Activated T-cell treated with anti-CD3 and anti-CD28 coated beads, Interleukin-2, amount 50 U/mL, for 72 hours (primary cell): ENCODE measurements at places on chromosomes 7 and 10.

DNA sequence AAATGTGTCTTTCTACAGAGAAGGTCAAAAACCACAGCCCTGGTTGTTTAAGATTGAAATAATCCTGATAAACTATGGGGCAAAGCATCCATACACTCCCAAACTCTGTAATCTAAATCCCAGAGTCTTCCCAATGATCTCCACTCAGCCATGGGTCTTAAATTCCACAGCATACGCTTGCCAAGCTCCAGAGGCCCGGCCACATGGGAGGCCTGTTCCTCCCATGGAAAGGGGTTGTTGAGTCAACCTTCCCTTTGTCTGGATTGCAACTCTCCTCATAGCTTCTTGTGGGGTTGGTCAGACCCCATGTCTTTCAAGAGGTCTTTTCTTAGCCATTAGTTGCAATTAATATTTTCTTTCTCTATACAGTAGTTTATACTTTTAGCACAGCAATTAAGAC is 718 bp upstream of the STEAP4 start:
- DNase-seq: no peak

- DNase-seq: no peak
Measured at GRCh38 chr7:28700096-28700495, 258.0 kb downstream of the TRIL start.

GRCh38 chr10:116708391-116708821 is 34.0 kb downstream of the HSPA12A start:
- no peak for DNase-seq

- DNase-seq: no peak
Measured at GRCh38 chr10:34125702-34126101, 689.4 kb downstream of the PARD3 start.

DNA sequence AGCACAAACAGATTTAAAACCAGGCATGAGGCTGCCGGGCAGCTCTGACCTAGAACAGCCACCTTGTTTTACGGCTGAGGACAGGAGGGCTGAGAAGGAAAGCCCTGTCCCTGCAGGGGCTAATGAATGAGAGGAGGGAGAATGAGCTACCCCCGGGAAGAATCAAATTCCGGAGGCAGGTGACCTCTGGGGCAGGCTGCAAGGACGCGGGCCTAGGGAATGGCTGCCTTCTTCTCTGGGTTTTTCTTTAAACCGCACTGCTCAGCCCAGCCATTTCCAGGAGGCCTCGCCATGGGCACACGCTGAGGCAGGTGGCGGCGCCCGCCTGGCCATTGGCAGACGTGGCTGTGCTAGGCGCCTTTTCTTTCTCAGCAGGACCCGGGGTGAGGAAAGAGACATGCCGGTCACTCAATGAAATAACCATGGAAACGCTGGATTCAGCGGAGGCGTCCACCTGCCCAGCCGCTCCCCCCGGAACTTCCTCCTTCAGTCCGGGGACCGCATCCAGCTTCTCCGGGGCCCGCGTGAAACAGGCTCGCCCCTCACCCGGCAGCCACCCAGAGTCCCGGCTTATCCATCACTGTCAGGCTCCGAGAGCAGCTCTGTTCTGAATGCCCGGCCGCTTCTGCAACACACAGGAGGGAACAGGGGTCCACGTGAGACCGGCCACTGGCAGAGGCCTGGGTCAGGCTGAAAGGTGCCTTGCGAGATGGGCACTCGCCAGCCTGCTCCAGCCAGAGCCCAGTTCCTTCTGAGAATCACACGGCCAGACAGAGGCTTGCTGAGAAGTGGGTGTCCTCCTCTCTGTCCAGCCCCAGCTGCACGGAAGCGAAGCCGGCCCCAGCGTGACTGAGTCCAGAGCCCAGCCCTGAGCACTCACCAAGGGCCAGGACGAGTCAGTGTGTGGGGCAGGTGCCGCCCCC is 82.1 kb downstream of the PDGFA start:
- DNase-seq: no peak

- no peak for DNase-seq
Measured at GRCh38 chr7:50687096-50687495, 95.6 kb downstream of the GRB10 start.

- DNase-seq: no peak
Measured at GRCh38 chr10:21196822-21197395, 299.8 kb upstream of the NEBL start.

GRCh38 chr10:124972637-124973036 is 30.7 kb downstream of the ZRANB1 start:
- no peak for DNase-seq

GRCh38 chr10:921471-922414 is 9.8 kb downstream of the LARP4B start:
- DNase-seq: no peak

GRCh38 chr7:96244992-96245292 is 77.0 kb downstream of the SLC25A13 start:
- DNase-seq: no peak

DNA sequence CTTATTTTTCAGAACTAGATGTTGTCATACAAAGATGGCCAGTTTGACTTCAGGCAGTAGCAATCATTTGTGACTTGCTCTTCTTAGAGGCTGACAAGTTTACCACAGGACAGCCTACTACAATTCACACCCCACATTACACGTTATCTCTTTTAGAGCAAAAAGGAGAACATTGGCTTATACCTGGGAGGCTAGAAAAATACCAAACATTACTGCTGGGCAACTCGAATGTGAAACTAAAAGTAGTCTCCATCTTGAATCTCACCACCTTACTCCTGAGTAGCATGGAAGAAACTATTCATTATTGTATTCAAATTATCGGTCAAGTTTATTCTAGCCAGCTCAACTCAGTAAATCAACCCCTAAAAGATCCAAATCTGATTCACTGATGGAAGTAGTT is 90.7 kb upstream of the TMEM26 start:
- DNase-seq: no peak

DNA sequence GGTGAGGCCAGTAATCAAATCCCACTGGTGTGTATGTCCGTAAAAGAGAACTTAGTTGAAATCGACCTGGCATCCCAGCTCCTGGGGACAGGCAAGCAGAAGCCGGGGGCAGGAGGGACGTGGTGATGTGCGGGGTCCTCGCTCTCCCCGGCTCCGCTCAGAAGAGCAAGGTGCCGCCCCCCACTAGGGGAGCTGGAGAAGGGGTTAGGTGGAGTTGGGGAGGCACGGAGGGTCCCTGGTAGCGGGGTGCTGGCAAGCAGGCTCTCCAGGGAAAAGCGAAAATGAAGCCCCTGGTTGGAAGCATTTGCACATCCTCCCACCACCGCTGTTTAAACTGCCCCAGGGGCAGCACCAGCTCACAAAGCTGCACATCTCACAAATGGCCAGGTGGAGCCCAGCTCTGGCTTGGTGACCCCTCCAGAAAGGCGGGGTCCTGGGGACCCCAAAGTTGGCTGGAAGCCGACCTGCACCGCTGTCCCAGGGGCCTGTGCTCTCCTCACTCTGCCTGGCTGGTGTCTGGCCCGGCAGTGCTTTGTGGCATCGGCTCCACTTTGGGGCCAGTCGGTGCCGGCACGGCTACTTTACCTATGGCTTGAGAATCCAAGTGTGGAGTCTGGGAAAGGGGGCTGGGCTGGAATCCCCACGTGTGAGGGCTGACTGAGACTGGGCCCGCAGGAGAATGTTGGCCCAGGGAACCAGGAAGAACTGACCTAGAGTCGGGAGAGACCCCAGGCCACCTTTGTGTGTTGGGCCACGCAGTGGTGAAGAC is 2.9 kb upstream of the CFAP46 start:
- no peak for DNase-seq

DNA sequence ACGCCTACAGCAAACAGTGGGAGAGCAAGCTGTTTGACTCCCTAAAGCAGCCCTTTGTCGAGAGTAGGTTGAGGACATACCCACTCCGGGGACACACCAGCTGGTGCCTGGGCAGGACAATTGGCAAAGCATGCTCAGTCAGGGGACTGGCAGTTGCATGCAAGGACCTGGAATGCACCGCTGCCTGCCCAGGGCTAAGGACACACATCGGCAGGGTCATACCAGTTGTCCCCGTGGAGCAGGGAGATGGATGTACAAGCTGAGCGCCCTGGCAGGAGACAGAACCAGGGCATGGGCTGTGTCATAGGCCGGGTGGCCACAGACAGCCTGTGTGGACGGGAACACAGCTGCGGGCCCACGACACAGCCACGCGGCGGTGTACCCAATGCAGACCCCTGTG is 18.3 kb upstream of the ELN start:
- no peak for DNase-seq

DNA sequence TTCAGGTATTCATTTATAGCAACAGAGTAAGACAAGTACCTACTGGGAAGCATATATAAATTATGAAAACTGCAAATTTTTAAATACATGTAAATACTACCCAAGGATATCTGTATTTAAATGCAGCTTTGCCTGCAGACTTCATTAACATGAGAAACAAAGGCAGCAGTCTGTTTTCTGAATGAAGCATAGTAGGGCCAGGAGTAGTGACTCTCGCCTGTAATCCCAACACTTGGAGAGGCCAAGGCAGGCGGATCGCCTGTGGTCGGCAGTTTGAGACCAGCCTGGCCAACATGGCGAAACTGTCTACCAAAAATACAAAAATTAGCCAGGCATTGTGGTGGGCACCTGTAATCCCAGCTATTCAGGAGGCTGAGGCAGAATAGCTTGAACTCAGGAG is 42.5 kb upstream of the PHF14 start:
- DNase-seq: no peak
